ENCODE measurements at places on chromosomes 12 and 14.

- no peak for DNase-seq
Measured at GRCh38 chr14:23423657-23424056, 11.8 kb downstream of the MYH7 start.

GRCh38 chr12:12036901-12037300, 33.8 kb upstream of the BCL2L14 start:
- no peak for DNase-seq

- DNase-seq, result peak; percentile 56
Measured at GRCh38 chr14:22491683-22492621, 97.1 kb downstream of the DAD1 start.

DNA sequence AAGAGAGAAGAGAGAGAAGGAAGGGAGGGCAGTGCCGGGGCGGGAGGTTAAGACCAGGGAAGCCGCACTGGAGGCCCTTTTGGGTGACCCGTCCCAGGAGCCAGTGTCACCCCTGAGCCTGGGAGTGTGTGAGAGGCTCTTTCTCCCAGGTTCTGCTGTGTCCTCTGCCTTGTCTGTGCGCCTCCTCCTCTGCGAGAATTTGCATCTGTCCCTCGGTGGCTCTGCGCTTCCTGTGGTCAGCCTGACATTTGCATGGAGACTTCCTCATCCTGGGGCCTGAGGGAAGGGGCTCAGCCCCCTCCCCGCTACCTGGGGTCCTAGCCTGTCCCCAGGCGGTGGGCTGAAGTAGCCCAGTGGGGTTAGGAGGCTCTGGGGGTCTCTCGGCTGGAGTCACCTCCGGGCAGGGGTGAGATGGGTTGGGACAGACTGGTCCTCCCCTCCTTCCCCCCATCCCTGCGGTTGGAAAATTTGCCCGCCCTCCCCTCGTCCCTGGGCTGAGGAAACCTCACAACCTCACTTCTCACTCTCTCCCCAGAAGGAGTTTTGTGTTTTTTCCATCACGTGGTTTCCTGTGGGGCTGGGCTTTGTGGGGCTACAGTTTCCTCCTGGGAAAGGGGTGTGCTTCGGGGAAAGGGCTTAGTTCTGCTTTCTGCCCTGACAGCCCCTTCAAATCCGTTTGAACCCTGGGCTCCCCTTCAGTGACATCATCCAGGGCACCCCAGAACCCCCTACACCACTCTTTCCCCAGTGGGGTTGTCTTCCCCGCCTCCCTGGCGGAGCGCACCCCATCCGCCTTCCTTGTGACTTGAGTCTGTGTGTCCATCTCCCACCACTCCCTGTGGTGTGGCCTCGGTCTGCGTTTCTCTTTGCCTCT, 2.5 kb downstream of the PTPN6 start:
- peak; percentile 87 for DNase-seq

GRCh38 chr12:110933326-110933974, 13.1 kb upstream of the MYL2 start:
- DNase-seq, result no peak

- peak; percentile 25 for DNase-seq
Measured at GRCh38 chr14:74882103-74882920, 596 bp downstream of the DLST start.

DNA sequence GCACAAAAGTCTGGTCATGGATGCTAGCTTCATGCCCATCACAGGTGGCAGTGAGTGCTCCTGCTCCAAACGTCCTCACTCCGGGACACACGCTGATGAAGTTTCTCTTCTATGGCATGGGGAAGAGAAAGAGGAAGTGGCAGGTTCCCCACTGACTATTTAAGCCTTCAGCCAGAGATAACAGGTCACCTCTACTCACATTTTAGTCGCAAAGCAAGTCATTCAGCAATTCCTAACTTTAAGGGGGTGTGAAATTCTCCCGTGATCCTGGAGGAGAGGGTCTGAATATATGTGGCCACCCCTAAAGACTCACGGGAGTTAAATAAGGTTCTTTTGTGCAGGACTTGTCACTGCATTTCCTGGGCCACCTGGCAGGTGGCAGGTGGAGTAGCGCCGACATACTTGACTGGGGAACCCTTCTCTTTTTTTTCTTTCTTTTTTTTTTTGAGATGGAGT, 18.8 kb upstream of the RCOR1 start:
- DNase-seq, result peak; percentile 15

- DNase-seq, result peak; percentile 36
Measured at GRCh38 chr12:54032627-54033100, at the start of gene HOXC5. TSS of gene HOXC5 (plus strand) at chr12:54033050. CDS start at chr12:54033123, 73 bp downstream.

- DNase-seq, result no peak
Measured at GRCh38 chr12:20523658-20524057, 155.3 kb downstream of the PDE3A start.

DNA sequence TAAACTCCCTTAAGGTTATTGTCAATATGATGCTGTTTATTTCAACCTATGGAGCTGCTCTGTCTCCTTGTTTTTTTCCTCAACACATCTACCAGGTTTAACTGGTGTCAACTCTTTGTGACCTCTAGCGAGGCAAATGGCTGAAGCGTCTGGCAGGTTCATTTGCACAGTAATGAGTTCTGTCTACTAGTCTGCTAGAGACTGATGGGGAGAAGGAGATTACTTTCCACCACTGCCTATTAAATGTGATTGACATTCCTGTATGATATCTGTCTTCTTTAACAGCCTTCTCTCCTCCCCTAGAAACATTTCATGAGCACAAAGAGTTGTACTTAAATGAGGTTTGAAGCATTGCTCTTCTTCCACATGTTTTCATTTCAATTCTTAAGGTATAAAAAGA, 253.7 kb downstream of the SLC6A15 start:
- no peak for DNase-seq
